ENCODE measurements at places on chromosomes 7 and 10.

GRCh38 chr10:54800741-54801421 lies at the start of gene PCDH15:
Gene PCDH15 (minus strand): TSS chr10:54801231. CDS start chr10:54664262, 136,969 bp downstream.
- DNase-seq = peak; percentile 24

GRCh38 chr10:71145352-71145945 lies 66.9 kb upstream of the UNC5B start:
- DNase-seq = no peak

- no peak for DNase-seq
These were observed 2.6 kb downstream of the NKX6-2 start for GRCh38 chr10:132783165-132783939.

DNA sequence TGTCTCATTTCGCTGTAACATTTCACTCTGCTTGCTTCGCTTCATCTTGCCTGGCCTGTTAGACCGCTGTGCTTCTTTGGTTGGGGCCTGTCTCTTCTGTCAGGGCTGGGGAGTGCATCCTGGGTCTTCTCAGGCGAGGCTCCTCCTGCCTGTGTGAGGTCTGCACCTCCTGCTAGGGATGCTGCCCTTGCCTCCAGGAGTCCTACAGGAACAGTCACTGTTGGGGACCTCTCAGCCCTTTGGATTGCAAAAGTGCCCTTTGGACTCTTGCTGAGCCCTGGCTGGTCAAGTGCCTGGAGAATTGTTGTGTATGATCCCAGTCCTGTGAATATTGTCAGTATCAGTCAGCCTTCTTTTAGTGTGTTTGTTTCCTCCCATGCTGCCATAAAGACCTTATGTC lies 84.1 kb downstream of the MDFIC start:
- DNase-seq = no peak

DNA sequence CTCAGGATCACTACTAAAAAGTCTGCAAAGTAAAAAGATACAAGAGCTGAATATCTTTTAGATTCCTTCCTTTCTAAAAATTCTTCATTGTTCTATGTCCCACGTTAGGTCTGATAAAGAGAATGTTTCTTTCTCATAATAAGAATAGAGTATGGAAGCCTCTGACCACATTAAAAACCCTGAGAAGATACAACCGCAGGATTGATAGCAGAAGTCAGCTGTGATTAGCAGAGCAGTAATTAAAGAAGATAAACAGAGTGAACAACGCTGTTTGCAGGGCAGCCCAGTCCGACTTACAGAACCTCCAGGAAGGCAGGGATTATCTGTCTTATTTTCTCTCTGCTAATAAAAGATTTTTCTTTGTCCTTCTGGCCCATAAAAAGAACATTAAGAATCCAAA lies 31.4 kb upstream of the PITRM1 start:
- no peak for DNase-seq

DNA sequence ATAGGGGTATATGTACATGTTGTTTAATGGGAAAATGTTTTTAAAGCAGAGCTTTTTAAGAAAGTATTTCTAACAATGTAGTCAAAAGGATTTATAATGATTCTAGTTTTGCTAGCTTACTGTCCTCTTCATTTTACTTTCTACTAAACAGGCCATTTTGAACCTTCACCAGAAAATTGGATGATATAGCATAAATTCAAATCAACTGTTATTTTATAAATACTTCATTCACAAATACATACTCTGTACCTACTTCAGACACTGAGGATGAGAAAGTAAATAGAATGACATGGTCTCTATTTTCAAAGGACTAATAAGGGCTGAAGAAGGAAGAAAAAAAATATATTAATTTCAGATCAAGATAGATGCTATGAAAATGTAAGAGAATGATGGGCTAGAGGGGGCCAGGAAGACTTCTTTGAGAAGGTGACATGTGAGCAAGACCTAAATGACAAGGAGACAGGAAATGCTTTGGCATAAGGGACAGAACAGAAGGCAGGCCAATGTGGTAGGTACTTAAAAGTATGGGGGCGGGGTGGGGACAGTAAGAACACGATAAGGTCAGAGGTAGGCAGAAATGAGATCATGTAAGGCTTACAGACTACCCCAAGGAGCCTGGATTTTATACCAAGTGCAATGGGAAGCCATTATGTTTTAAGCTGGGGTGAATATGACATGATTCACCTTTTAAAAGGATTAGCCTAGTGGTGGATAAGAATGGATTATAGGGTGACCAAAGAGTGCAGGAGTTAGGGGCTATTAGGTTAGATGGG lies 5.2 kb downstream of the NAMPT start:
- DNase-seq = no peak

- DNase-seq = no peak
These were observed 151.6 kb upstream of the CACNA2D1 start for GRCh38 chr7:82595176-82595575.
